ENCODE measurements at places on chromosomes 4 and X.

GRCh38 chrX:39073131-39073530, 271.9 kb downstream of the MID1IP1 start:
- DNase-seq: no peak

DNA sequence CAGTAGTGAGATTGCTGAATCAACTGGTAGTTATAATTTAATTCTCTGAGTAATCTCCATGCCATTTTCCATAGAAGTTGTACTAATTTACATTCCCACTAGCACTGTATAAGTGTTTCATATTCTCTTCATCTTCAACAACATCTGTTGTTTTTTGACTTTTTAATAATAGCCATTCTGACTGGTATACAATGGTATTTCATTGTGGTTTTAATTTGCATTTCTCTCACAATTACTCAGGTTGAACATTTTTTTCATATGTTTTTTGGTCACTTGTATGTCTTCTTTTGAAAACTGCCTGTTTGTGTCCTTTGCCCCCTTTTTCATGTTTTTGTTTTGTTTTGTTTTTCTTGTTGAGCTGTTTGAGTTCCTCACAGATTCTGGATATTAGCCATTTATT, 880.2 kb downstream of the RAPGEF2 start:
- DNase-seq: no peak

DNA sequence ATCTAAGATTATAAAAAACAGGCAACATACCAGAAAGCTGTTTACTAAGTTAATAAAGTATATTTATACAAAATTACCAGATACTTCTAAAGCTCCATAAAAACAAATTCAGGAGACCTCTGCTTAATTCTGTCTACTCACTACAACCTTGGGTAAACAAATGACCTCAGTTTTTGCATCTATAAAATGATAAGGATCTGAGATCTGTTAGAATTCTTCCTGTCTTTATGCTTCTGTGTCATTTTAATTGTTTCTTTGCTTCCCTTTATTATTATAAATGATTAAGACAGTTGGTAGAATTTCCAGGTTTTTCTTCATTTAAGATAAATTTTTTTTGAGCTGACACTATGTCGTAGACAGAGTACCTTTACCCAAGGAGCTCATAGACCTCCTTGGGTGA, 76.0 kb downstream of the ANK2 start:
- no peak for DNase-seq

GRCh38 chr4:96099031-96099430, 259.1 kb downstream of the PDHA2 start:
- no peak for DNase-seq

DNA sequence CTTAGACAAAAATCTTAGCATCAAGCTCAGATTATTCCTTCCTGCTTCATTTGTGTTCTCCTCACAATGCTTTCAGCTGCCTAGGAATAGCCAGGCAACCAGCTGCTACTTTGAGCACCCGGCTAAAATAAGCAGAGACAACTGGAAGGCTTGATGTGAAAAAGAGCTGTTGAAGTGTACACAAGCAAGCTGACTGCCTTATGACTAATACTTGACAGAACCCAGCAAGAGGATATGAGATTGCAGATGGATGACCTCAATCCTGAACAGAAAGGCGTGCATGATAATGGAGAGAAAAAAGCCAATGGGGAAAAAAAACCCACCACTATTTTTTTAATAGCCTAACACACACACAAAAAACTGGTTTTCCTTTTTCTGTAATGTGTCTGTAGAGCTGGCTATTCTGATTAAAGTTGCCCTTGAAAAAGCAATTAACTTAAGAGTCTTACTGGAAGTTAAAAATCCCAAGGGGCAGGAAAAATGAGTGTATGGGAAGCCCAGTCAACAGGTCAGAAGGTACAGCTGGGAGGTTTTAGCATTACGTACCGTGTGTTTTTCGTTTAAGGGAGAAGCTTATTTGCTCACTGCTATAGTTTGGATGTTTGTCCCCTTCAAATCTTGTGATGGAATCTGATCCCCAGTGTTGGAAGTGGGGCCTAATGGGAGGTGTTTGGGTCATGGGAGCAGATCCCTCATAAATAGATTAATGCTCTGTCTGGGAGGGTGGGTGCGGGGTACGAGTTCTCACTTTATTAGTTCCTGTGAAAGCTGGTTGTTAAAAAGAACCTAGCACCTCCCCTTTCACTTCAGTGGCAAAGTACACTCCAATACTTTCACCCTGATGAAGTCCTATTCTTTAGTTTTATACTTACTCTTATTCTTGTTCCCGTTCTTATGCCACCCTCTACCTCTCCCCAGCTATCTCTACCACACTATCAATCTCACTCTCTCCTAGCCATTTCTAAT, 37.1 kb upstream of the HERC6 start:
- no peak for DNase-seq

DNA sequence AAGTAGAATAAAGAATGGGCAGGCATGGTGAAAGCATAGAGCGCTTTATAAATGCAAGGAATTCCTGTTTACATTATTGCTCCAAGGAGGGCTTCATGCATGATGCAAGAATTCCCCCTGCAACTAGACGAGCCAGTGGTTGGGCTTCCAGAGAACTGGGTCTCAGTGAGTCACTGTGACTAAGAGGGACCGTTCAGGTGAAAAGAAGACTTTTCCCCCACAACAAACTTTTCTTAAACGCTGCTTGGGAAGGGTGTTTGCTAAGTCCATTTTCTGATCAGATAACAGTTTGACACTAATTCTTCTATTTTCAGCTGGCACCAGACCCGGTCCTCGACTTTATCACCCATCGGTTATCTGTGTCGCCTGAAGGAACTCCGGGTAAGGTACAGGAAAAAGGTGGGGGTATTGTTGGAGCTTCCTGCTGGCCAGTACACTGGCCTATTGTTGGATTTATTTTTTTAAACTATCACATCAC, 40.1 kb downstream of the LDB2 start:
- DNase-seq: no peak

DNA sequence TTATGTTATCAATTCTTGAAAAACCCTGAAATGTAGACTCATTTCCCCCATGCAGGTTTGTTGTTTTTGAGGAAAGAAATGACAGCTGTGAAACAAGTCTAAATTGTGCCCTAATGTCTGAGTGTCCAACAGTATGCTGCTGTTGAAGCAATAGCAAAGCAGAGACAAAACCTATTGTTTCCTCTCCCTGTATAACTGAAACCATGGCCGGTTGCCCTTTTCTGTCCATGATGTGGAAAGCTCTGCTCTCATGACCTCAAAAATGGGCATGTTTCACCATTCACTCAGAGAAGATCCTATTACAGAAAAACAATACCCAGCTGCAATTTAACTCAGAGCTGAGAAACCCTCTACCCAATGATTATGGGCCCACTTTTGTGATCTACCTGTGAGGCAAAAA, 312.6 kb upstream of the FTHL17 start:
- no peak for DNase-seq

DNA sequence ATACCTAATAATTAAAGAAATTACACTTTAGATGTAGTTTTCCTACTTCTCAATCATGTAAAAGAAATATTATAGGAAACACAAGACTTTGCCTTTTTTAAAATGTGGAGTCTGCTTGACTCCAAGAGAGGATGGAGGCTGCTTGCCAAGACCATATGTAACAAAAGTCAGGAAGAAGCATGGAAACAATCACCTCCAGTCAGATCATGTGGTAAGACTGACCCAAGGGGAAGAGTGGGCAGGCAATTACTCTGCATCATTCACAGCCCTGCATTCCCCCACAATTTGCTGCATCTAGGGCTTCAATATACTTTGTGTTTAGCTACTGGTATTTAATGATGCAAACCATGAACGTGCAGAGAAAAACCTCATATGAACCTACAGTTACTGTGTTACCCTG, 78.0 kb upstream of the RXFP1 start:
- DNase-seq: no peak

DNA sequence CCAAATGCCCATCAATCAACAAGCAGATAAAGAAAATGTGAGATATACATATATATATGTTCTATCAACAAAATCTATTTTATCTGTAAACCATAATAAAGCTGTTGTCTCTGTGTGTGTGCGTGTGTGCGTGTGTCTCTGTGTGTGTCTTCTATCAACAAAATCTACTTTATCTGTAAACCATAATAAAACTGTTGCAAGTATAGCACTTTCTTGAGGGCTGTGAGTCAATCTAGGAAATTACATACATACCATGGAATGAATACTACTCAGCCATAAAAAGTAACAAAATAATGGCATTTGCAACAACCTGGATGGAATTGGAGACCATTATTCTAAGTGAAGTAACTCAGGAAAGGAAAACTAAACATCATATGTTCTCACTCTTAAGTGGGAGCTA, 12.5 kb upstream of the PLK4 start:
- no peak for DNase-seq

DNA sequence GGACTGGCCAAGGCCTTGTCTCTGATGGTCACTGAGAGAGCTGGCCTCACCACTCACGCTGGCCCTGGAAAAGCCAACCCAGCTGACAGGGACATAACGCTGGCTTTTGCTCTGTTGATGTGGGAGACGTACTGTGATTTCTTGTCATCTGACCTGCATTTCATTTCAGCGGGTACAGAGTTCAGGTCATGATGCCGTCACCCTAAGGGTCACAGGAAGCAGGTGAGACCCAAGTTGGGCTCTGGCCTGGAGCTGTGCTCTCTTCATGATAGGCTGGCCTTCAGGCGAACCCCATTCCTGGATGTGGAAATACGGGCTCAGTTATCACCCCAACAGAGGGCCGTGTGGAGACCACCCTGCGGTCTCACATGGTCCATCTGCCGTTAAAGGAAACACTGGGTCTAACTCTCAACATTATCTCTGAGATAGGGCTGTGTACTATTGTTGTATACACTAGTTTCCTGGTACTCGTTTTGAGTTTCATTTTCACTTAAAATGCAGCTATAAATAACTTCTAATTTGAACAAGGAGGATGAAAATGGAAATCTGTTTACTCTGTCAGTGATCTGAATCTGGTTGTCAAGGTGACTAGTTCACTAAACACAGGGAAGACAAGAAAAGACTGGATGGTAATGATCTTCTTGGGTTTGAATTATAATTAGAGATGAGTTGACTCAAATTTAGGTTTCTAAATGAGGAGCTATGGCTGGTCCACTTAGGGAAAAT, 89.1 kb downstream of the TBC1D9 start:
- no peak for DNase-seq

DNA sequence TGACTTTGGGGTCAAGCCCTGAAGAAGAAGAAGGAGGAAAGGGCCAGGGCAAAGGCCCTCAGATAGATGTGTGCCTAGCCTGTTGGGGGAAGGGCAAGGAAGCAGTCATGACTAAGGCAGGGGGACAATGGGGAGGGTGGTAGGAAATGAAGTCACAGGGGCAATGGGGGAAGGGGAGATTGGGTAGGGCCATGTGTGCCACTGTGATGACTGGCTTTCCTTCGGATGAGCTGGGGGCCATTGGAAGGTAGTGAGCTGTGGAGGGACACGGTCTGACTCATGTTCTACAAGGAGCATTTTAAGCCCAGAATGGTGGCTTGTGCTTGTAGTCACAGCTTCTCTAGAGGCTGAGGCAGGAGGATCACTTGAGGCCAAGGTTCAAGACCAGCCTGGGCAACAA, 642.0 kb downstream of the MID1IP1 start:
- DNase-seq: peak; percentile 37

DNA sequence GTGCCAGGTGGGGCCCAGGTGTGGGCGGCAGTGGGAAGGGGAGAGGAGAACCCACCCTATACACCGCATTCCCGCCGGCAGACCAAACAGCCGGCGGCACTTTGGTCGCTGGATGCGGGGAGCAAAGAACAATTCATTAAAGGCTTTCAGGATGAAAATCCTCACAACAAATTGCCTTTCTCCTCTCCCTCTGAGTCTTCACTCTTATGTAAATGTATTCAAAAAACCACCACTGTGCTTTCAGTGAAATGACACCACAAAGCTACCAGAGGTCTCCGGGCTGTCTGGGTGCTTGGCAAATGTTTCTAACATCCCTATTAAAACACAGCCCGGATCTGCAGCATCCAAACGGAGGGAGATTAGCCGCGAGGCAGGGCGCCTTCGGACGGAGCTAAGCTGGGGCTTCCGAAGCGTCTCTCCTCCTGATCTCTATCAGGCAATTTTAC, 171.8 kb upstream of the TBL1X start:
- no peak for DNase-seq

DNA sequence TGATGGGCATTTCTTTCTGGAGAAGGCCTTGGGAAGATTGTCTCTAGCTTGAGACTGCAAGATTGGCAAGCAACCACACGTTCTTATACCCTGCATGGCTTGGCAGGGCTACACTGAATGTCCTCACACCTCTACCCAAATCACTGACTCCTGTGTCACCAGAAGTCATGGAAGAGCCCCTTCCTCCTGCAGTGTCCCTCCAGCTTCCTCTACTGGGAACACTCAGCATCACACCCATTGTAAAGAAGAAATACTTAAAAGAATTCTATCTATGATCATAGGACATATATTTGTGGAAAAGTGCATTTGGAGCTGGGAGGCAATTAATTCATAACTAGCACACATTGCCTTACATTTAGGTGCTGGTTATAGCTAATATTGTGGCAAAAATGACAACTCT, 113.1 kb downstream of the CCSER1 start:
- DNase-seq: no peak

- no peak for DNase-seq
Measured at GRCh38 chrX:102654696-102655095, 3.4 kb downstream of the GPRASP1 start.

- DNase-seq: no peak
Measured at GRCh38 chrX:7950865-7951264, 23.7 kb upstream of the PNPLA4 start.

DNA sequence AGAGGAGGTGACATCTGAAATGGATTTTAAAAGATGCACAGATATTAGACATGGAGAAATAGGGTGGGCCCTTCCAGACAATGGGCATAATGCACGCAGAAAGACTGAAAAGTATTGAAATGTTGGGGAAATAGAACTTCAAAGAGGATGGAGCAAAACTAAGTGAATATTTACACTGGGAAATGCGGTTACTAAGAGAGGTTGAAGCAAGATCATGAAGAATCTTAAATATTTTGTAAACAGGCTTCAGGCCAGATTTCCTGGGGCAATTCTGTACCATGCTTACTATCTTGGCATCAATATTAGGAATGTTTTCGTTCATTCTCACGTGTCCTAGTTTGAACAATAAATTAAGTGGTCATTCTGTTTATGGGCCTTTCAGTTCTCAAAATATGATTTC, 216.3 kb downstream of the ADAMTS3 start:
- no peak for DNase-seq
